CMK (cell line): ENCODE measurements at places on chromosomes 2 and 18.
A peak's percentile ranks its signal among the peaks of the same experiment; 100 is the strongest.

- peak; percentile 52 for DNase-seq
Measured at GRCh38 chr2:233443511-233444183, 89.4 kb downstream of the DGKD start.

GRCh38 chr2:144550911-144551310 is 31.0 kb upstream of the ZEB2 start:
- DNase-seq, result no peak

DNA sequence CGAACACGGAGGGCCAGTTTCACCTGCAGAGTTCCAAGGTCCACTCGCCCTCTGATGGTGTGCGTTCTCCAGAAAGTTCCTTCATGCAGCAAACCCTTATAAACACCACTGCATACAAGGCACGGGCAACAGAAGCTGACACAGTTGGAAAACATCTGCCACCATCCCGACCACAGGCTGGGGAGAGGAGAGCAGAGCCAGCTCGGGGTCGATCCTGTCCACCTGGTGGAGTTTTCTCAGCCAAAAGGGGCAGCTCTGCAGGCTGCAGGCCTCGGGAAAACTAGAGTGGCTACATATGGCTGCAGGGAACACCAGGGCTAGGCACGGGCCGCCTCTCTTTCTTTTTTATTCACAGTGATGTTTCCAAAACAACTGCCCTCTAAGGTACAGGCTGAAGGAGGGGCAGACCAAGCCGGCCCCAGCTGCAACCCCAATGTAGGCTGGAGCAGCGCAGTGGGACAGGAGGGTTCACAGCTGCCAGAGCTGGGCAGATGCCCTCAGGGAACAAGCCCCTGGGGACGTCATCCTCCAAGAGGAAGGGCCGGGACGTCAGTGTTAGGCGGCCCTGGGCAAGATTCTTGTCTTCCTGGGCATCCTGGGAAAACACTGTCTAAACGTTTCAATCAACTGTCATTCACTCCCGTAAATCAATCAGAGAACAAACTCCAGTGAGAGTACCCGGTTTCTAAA is 274.7 kb downstream of the TWIST2 start:
- DNase-seq, result no peak

DNA sequence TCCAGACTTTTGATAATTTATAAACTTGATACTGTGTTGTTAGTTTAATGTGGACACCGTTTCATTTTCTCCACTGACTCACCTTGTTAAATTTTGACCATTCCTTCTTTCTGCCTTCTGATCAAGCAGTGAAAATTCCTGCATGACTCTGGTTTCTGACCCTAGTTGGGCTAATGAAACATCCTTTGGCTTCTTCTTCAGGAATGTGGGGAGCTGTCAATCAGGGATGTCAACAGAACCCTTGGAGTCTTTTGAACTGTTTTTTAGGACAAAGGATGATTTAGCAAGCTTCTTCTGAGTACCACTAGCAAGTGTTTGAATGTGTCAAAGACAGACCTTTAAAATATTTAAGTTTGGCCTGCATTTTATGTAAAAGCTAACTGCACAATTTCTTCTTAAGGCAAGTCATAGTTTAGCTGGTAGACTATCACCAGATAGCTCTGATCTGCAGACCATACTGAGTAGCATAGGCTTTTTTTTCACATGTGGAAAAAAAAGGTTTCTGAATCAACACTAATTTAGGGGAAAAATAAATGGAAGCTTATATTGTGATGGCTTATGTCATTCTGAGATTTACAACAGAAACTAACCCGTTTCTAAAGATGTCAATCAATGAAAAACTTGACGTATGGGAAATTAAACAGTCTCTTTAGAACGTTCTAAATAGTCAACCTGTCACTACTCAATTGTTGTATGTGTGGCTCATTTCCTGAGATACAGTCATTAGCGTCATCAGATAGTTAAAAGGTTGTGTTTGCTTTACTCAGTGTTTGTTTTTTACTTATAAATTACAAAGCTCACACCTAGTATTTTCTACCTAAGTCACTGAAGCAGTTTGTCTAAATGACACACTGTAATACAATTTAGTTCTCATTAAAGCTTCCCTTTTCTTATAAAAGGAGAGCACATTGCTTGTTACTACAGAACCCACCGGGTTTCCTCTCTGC is 311.4 kb downstream of the PTPRM start:
- DNase-seq, result no peak

DNA sequence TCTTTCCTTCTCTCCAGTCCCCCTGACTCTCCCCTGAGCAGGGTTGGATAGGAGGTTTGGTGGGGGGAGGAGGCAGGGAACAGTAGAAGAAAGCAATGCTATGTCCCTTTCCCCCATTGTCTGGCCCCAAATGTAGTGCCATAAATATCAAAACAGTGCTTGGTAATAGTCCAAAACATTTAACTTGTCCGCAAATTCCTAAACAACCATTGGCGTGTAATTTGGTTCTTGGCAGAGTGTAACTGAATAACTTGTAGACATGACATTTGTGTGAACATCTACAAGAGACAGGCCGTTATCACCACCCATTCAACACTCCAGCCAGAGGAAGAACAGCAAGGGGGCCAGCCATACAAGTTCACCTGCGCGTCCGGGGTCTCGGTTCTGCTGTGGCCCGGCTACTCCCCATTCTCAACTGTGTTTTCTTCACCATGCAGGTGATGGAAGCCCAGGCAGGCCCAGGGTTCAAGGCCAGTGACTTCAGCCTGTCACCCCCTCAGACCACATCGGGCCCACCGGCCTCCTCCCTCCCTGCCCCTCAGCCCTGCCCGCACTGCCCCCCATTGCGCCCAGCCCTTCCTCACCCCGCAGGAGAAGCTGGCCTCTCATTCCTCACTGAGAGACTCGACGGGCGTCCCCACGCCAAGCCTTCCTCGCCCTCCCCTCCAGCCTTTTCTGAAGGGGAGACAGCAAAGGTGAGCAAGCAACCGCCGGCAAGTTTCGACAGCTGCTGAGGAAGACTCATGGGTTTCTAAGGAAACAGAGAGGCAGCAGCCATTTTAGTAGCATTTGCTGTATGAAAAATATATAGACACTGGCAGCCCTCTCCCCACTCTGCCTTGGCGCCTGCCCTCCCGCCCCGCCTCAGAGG is 699 bp upstream of the RAPGEF4 start:
- no peak for DNase-seq

GRCh38 chr2:219215871-219216534 is 2.8 kb downstream of the ABCB6 start:
- no peak for DNase-seq

GRCh38 chr2:223460209-223460608 is 142.0 kb downstream of the SCG2 start:
- DNase-seq, result no peak

GRCh38 chr2:159129269-159129668 is 157.2 kb downstream of the WDSUB1 start:
- no peak for DNase-seq

DNA sequence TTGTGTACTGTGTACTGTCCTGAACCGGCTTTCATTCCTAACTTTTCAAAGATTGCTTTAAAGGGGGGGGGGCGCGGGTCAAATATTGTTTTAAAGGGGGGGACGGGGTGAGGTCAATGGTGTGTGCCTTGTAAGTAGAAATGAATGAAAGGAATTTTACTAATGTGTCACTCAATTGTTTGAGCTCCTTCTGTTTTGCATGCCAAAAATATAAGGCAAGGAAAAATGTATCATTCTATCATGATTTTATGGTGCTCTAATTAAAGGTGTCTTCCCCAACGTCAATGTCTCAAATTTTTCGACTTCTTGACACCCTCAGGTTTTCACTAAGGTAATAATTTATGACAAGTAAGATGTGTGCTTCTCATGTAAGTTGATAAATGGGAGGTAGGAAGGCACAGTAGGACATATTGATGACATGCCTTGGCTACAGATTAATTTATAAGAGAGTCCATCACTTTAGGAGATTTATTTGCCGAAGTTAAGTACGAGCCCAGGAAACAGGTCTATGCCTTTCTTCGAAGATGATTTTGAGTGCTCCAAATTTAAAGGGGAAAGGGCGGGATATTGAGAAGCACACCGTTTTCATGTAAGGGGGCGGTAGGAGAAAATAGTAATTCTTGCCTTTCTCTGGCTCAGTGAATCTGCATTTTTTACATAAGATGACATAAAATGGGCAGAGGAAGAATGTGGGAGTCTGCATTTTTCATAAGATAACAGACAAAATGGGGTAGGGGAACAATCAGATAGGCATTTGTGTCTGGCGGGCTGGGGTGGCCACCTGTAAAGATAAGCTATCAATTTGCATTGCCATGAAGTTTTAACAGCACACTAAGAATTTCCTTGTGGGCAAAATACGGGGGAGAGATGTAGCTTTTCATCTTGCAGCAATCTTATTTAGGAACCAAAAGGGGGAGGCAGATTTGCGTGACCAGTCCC is 1.2 kb upstream of the TRAPPC8 start:
- no peak for DNase-seq

DNA sequence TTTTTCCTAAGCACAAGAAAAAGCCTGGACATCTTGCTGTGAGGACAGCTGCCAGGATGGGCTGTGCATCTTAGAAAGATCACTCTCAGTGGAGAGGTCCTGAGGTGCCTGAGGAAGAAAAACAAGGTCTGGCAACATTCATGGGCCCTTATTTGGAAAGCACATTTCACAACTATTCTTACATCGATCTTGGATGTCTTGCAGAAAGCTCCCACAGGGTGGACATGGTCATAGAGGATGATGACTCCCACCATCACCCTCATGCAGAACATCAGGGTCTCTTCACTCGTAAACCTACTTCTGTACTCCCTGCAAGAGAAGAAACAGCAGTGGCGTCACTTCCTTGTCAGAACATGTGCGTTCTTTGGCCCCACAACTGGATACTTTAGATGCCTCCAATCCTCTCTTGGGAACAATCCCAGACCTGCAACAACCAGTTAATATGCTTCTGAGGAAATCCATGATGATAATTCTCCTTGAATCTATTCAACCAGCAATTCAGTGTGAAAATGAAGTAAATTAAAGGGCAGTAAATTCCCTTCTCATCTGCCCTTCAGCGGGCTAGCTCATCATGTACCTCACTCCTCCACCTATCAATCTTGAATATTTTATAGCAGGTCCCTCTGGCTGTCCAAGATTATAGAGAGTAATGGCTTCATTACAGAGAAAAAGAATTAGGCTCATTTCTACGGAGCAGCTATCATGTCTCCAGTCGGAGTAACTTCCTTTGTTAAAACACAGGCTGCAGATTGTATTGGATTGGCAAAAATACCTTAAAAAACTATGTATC is 106.2 kb downstream of the CYRIA start:
- DNase-seq, result no peak

DNA sequence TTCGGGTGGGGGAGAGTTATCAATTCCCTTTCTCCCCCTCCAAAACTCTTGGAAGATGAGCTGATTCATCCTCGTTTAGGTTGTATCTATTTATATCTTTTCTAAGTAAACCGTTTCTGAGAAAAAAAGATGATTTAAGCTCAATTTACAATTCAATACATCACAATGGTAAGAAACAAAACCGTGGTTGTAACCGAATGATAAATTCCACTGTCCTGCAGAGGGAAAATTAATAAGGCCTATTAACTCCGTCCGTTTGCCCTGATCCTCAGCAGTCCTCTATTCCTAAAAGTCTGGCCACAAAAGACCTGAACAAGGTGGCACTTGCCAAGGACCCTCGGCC is 286.2 kb downstream of the TCF4 start:
- DNase-seq, result no peak

- no peak for DNase-seq
Measured at GRCh38 chr2:15472876-15473275, 88.3 kb downstream of the NBAS start.

GRCh38 chr2:146734042-146734820 is 1110.6 kb upstream of the ACVR2A start:
- peak; percentile 1 for DNase-seq

- no peak for DNase-seq
Measured at GRCh38 chr18:33812186-33812585, 234.2 kb downstream of the ASXL3 start.

DNA sequence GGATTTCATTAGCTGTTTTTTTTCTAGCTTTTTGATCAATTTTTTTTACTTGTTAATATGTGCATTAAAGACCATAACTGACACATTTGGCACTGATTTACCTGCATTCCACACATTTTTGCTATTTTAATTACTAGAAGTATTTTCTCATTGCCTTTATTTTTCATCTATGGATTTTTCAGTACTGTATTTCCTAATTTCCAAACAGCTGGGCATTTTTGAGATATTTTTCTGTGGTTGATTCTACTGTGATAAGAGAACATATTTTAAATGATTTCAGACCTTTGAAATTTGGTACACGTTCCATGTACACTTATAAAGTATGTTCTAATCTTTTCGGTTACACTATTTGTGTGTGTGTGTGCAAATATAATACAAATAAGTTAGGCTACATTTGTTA is 135.3 kb downstream of the PARD3B start:
- DNase-seq, result no peak

GRCh38 chr18:22882084-22882483 is 51.0 kb upstream of the RBBP8 start:
- DNase-seq, result no peak

DNA sequence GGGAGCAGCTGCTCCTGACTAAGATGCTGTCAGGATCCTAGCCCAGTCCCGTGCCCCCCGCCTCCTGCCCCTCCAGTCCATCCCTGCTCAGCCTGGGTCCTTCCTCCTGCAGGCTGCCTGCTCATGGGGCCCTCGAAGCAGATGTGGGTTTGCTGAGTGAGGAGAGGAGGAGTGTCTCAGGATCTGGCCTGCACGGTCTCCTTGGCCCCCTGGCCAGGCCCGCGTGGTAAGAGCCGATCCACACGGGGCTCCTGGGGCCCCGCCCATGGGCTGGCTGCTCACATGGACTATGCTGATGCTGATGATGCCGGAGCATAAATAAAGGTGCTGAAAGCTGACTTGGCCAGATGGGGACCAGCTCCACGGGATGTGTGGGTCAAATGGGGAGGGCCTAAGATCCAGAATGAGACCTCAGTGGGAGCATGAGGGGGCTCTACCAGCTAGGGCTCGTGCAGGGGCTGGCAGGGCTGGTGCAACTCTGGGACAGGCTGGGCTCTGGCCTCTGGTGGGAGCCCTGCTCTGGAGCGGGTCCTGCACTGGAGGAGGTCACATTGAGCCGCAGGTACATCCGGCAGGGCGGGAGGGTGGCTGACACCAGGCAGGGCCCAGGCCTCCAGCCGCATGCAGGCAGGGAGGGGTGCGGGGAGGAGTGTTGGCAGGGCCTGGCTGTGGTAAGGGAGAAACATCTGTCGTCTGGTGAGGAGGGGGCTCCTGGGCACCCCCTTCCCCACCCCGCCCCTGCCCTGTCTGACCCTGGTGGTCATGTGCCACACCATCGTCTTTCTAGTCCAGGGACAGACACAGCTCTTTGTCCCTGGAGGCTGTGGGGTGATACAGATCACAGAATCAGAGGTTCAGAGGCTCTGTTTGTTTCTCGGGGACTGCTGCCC is 275.3 kb upstream of the HDAC4 start:
- DNase-seq, result no peak

DNA sequence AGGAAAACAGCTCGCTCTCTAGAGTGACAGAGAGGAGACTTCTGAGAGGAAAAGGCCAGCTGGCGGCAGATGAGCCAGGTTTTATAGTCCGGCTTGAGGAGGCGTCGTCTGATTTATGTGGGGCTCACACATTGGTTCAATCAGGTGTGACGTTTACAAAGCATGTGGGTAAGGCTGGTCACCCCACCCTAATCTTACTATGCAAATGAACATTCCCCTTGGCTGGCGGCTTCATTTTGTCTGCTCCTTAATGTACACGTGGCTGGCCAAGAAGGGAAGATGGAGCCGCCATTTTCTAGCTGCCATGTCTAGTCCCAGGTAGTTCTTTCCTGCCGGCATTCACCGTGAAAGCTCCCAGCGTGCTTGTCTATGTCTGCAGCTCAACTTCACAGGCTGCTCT is 299.1 kb upstream of the SPRED2 start:
- DNase-seq, result no peak

- no peak for DNase-seq
Measured at GRCh38 chr2:160324161-160324800, 124.2 kb upstream of the ITGB6 start.
